ENCODE measurements at places on chromosomes 4 and X. TPM values are rescaled to one million over a fixed set of nuclear protein-coding genes. Genes with fewer than 3 reads are reported as not detected.

The INPP4B gene
- 28.1 TPM for polyA plus RNA-seq

The HSFX3 gene
- polyA plus RNA-seq = 1.5 TPM

The TRAM1L1 gene
- 5.4 TPM for polyA plus RNA-seq

The WDFY3 gene
- 22.3 TPM for polyA plus RNA-seq

The SH3D19 gene
- polyA plus RNA-seq = 31.3 TPM

The PRKG2 gene
- polyA plus RNA-seq = 1.0 TPM

The ARHGEF9 gene
- polyA plus RNA-seq = 22.2 TPM

The NPY1R gene
- polyA plus RNA-seq = 7.1 TPM

The NLRP2B gene
- not detected for polyA plus RNA-seq

The TMSB15C gene
- 3.1 TPM for polyA plus RNA-seq

The SMIM10L2A gene
- 2.8 TPM for polyA plus RNA-seq

The BEX1 gene
- polyA plus RNA-seq = 2.6 TPM

The KCTD8 gene
- 0.13 TPM for polyA plus RNA-seq

The NXF3 gene
- not detected for polyA plus RNA-seq

The PIR gene
- polyA plus RNA-seq = 3.2 TPM

The NDST3 gene
- polyA plus RNA-seq = 0.07 TPM

The GCNA gene
- 2.5 TPM for polyA plus RNA-seq

The TBC1D9 gene
- polyA plus RNA-seq = 19.6 TPM

The CFAP99 gene
- polyA plus RNA-seq = not detected
